CD4-positive, alpha-beta T cell treated with Interleukin-4 for 1 hour (primary cell): ENCODE measurements at places on chromosomes 1 and 21.

GRCh38 chr1:219402925-219403324 lies 210.0 kb downstream of the ZC3H11B start:
- no peak for DNase-seq

DNA sequence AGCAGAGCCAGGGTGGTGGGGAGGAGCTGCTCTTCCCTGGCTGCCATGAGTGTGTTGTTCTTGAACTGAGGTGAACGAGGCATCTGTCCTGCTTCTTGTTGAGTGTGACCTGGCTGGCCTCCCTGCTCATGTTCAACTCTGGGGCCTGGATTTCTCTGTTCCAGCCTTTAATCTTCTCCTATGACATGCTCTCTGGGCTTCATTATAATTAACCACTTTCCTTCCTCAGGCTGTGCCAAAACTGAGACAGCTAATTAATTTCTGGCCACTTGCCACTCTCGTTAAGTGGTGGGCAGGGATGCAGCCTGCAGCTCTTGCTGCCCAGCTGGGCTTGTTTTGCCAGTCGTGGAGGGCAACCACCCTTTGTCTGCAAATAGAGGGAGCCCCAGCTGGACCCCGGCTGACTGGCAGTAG lies 23.3 kb downstream of the OPRD1 start:
- no peak for DNase-seq

DNA sequence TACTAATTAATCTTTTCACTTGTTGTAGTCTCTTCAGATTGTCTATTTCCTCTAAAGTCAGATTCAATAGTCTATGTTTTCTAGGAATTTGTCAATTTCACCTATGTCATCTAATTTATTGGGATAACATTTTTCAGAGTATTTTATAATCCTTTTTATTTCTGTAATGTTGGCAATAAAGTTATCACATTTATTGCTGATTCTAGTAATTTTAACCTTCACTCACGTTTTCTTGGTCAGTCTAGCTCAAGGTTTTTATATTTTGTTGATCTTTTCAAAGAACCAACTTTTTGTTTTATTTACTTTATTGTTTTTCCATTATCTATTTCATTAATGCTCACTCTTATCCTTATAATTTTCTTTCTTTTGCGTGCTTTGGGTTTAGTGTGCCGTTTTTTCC lies 97.9 kb upstream of the GNG12 start:
- DNase-seq: no peak

- DNase-seq: no peak
These were observed 100.0 kb upstream of the HNRNPU start for GRCh38 chr1:244964112-244964971.

DNA sequence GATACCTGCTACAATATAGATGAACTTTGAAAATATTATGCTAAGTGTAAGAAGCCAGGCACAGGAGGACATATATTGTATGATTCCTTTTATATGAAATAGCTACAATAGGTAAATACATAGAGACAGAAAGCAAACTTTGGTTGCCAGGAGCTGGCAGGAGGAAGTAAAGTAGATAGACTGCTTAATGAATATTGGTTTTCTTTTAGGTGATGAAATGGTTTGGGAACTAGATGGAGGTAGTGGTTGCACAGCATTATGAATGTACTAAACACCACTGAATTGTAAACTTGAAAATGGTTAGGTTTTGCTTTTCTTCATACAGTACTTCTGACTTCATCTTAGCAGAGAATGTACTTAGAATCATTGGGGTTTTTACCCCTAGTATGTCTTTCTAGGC lies 21.5 kb downstream of the ABCB10 start:
- DNase-seq: no peak

GRCh38 chr1:83017276-83017675 lies 981.7 kb downstream of the TTLL7 start:
- DNase-seq: no peak
